ENCODE measurements at places on chromosomes 13 and 19.

DNA sequence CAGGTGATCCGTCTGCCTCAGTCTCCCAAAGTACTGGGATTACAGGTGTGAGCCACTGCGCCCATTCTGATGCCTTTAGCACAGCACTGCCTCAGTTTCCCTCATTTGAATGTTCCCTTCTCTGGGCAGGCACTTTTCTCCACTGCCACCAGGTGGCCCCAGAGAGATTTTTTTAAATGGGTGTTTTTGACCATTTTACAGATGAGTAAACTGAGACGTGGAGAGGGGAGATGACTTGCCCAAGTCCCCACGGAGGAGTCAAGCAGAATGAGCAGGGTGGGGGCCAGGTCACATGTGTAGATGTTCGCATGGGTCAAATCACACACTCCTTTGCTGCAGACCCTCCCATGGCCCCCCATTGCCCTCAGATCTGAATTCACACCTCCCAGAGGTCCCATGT is 3.2 kb upstream of the PDE4C start:
- no peak for DNase-seq

- no peak for DNase-seq
Measured at GRCh38 chr13:99558570-99559180, 57.4 kb downstream of the TM9SF2 start.

DNA sequence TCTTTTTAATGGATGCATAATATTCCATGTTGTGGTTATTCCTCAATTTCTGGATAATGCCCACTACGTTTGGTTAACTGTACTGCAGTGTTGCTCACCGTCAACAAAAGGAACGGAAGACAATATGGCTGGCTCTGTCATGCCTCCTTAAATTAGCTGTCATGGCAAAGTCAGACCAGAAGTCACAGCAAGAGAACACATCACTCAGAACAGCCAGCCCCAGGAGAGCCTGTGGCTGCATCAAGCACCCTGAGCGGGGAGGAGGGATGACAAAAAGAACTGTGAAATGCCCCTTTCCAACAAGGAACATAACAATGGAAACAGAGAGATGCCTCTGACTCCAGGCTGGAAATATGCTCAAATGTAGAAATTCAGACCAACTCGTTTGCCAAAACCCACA is 366.0 kb upstream of the ZNF507 start:
- no peak for DNase-seq

- no peak for DNase-seq
Measured at GRCh38 chr13:75271846-75272245, 210.1 kb downstream of the TBC1D4 start.

GRCh38 chr19:43416951-43417623 is 2.4 kb downstream of the TEX101 start:
- DNase-seq = no peak

All from neural progenitor cell (in vitro differentiated cells).